ENCODE measurements at places on chromosomes 1 and 21.

DNA sequence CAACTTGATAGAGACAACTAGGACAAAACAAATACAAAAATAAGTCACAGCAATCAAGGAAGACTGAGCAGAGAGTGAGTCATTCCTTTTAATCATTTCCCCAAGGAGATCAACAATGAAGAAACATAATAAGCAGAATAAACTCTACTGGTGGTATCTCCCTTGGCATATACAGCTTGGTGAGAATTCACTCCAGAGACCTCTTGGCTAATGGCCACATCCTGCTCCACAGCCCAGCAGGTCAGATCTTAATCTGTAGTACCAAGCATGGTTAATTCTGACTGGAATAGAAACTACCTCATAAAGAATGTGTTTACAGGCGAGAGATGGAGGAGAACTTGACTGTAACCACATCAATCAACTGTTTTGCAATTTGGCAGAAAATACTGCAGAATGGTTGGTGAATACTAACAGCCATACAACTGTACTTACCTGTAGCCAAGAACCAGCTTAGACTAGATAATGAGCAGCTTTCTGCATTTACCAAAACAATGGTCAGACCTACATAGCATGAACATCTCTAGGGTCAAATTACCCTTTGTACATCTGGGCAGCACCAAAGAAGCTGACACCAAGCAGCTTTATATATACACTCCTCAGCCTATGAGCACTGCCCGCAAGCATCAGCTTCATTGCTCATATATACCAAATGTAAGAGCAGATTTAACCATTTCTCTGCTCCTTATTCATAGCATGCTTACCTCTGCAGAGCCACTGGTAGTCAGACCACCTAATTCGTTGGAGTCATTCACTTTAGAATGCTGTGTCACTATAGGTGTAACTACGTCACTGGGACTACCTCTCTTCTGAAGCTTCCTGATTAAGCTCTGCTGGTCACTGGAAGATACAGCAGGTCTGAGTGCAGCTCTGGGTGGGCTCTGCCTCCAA is 51.0 kb downstream of the KIAA0319L start:
- DNase-seq, result no peak

- no peak for DNase-seq
Observed at GRCh38 chr1:7786795-7787194, 2.7 kb downstream of the PER3 start.

DNA sequence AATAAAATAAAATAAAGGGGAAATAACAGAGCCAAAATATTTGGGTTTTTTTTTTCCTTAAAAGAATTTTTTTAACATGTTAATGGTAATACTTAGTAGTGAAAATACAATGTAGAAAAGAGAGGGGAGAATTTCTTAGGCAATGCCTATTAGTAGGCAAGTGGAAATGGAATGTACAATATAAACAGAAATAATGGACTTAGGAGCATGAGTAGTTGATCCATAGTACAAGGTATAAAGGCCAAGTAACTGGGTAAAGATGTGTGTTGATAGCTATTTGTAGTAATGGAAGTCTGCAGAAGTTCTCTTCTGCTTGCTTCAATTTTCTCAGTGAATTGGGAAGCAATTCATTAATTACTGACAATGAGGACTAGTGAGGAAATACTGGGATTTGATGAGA is 34.4 kb downstream of the TESK2 start:
- DNase-seq, result no peak

DNA sequence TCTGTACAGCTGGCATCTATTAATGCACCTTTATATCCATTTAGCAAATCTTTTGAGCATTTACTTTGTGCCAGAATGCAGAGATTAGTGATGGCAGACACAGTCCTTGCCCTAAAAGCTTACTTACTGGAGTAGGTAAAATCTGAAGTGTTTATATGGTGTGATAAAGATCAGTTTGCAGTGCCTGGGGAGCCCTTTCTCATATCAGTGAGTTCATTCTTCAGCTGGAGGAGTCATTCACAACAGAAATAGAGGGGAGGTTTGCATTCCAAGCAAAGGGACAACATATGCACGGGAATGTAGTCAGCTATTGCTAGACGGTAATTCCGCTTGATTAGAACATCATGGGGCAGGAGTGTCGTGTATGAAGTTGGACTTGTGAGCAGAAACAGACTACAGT is 8.4 kb downstream of the SLC35F3 start:
- DNase-seq, result no peak

DNA sequence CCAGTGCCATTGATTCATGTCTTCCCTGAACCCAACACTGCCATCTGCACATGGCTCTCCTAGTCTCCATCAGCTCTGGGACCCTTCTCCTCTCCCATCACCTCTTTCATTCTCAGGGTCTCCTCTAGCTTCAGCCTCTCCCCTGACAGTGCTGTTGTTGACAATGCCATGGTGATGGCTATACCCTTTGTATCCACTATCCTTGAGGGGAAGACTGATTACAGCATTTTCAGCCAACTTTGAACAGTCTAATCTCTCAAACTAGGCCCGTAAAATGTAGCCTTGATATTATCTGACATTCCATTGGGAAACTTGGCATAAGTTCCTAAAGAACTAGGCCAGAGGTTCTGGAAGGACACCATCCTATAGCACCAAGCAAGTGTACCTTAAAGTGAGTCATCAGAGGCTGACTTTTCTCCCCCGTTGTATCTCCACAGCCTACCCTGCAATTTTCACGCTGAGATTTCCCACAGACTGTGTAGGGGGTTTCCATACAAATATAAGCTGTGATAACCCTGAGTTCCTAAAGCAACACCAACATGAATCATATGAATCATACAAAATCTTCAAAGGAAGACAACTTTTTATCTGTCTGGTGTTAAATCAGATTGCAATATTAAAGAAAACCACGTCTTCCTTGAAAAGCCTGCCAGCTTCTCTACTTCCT is 5.8 kb downstream of the HAO2 start:
- DNase-seq, result no peak

GRCh38 chr1:203898458-203899352 is 37.3 kb downstream of the SNRPE start:
- DNase-seq, result no peak

DNA sequence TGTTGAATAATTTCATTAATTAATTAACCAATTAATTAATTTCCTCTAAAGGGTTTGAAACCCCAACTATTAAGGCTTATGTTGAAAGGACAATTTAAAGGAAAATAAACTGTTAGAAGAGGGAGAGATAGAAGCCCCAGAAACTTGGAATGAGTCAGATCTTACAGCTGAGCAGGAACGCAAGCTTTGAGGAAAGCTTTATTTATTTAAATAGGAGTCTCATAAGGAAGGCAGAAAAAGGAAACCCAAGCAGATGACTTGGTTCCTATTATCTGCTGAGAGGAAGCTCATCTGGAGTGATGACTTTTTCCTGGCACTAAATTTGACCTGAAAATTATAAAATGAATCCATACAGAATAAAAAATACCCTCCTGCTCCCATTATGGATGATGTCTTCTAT is 105.1 kb downstream of the ROR1 start:
- DNase-seq, result no peak
